Smooth muscle cell of trachea (primary cell): ENCODE measurements at places on chromosomes 12 and 14. TPM values are rescaled to one million over a fixed set of nuclear protein-coding genes. Genes with fewer than 3 reads are reported as not detected.

Gene GLIPR1L2
- total RNA-seq = 1.3 TPM in 2 replicates

Gene ATP5F1B
- total RNA-seq = 542 and 611 TPM in 2 replicates

Gene ANKS1B
- total RNA-seq = 0.66 and 0.87 TPM in 2 replicates

Gene TROAP
- 0.99 and 11.9 TPM in 2 replicates for total RNA-seq

Gene KRT6C
- not detected in 2 replicates for total RNA-seq

Gene SOX5
- 7.9 and 13.4 TPM in 2 replicates for total RNA-seq

Gene BDKRB2
- total RNA-seq = 67.2 and 253 TPM in 2 replicates

Gene HPD
- 0.66 and 1.3 TPM in 2 replicates for total RNA-seq

Gene OTOGL
- total RNA-seq = under 0.01 and 0.29 TPM in 2 replicates

Gene CLEC14A
- 2.2 and 15.9 TPM in 2 replicates for total RNA-seq

Gene ZNF140
- 21.0 and 26.6 TPM in 2 replicates for total RNA-seq

Gene BHLHE41
- 0.87 and 3.1 TPM in 2 replicates for total RNA-seq

Gene SLC6A13
- total RNA-seq = 0.17 TPM in 1 of 2 replicates, not detected in the other

Gene BICDL1
- under 0.01 TPM in 1 of 2 replicates, not detected in the other for total RNA-seq

Gene KRT75
- total RNA-seq = not detected in 2 replicates

Gene CDCA3
- 3.3 and 25.9 TPM in 2 replicates for total RNA-seq

Gene KRT1
- not detected in 2 replicates for total RNA-seq

Gene TPPP2
- under 0.01 TPM in 1 of 2 replicates, not detected in the other for total RNA-seq

Gene KLRC1
- total RNA-seq = 0.15 TPM in 1 of 2 replicates, not detected in the other

Gene MMP17
- total RNA-seq = 11.2 and 26.1 TPM in 2 replicates

Gene KCNA1
- total RNA-seq = under 0.01 TPM in 1 of 2 replicates, not detected in the other

Gene FAM181A
- not detected in 2 replicates for total RNA-seq

Gene DNAJC22
- 1.8 and 3.3 TPM in 2 replicates for total RNA-seq

Gene STON2
- total RNA-seq = 25.2 and 46.1 TPM in 2 replicates

Gene FGF6
- total RNA-seq = not detected in 2 replicates

Gene ZNF219
- total RNA-seq = 1.5 and 5.1 TPM in 2 replicates

Gene SERPINA4
- not detected in 2 replicates for total RNA-seq

Gene ARMH4
- total RNA-seq = 5.5 and 5.8 TPM in 2 replicates

Gene VRTN
- total RNA-seq = not detected in 2 replicates

Gene PRKAG1
- total RNA-seq = 87.3 and 92.3 TPM in 2 replicates

Gene RIN3
- 8.8 and 10.8 TPM in 2 replicates for total RNA-seq

Gene SAMD15
- total RNA-seq = 1.2 and 3.3 TPM in 2 replicates

Gene HOXC13
- not detected in 2 replicates for total RNA-seq

Gene MAGOHB
- 8.1 and 25.7 TPM in 2 replicates for total RNA-seq

Gene RNFT2
- 2.0 and 7.0 TPM in 2 replicates for total RNA-seq

Gene ST8SIA1
- total RNA-seq = 9.9 and 11.9 TPM in 2 replicates

Gene FAM186B
- 0.29 and 0.99 TPM in 2 replicates for total RNA-seq

Gene TMEM63C
- total RNA-seq = not detected in 2 replicates
